ENCODE measurements at places on chromosomes 12 and 14. TPM values are rescaled to one million over a fixed set of nuclear protein-coding genes. Genes with fewer than 3 reads are reported as not detected.
A peak's percentile ranks its signal among the peaks of the same experiment; 100 is the strongest.

Gene KLHL33
- 1.5 TPM for total RNA-seq

Gene BDKRB1
- 2.2 TPM for total RNA-seq

Gene OTX2
- total RNA-seq = not detected

DNA sequence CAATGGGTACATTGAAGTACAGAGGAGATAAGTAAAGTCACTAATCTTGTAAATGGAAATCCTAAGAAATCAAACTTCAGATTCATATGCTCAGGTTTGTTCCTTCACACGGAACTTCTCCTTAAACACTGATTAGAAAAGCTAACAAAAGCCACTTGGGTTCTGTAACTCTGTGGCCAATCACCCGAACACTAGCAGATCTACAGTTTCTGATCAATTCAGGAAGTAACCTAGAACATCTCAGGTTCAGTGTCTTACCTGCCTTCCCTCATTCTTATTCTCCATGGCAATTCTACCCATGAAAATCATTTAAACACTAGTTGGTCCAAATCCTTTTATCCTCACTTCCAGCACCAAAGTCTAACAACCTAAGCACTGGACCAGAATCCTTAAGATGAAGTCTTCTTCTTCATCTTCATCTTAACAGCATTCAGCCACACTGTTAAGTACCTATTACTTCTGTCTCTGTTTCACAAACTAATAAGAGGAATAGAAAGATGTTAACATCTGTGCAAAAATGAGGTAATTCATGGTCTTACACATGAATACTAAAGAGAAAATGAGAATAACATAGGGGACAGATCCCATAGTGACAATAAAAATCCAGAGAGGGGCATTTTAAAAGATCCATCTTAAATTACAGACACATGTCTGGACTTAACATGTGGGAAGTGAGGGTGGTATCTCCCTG lies 184.5 kb downstream of the SSPN start:
- no peak overlapping the region for H3K27ac ChIP-seq
- peaks cover 10% of the 10 kb centered on the region for H3K36me3 ChIP-seq
- no peak for DNase-seq

DNA sequence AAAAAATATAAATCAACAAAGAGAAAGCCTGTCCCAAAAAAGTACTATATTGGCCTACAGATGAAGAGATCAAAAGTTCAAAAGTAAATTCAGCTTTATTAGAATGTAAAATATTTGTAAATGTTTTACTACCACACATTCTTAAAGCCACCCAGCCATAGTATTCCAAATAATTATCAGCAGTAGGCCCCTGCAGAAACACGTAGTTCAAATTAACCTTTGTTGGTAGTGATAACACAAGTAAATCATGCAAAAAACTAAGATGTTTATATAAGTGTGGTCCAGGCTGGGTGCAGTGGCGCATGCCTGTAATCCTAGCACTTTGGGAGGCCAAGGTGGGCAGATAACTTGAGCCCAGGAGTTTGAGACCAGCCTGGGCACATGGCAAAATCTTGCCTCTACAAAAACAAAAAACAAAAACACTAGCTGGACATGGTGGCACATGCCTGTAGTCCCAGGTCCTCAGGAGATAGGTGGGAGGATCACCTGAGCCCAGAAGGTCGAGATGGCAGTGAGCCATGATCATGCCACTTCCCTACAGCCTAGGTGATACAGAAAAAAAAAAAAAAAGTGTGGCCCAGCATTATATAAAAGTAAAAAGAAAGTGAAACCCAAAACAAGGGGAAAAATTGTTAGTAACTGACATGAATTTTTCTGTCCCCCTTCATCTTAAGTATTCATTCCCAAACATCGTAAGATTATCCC lies 17.9 kb downstream of the SPTLC2 start:
- H3K36me3 ChIP-seq = peaks cover 35% of the 10 kb centered on the region
- no peak for DNase-seq
- peak overlapping the region; percentile 25 for H3K27ac ChIP-seq
- H3K27me3 ChIP-seq = no peaks in the 10 kb centered on the region

DNA sequence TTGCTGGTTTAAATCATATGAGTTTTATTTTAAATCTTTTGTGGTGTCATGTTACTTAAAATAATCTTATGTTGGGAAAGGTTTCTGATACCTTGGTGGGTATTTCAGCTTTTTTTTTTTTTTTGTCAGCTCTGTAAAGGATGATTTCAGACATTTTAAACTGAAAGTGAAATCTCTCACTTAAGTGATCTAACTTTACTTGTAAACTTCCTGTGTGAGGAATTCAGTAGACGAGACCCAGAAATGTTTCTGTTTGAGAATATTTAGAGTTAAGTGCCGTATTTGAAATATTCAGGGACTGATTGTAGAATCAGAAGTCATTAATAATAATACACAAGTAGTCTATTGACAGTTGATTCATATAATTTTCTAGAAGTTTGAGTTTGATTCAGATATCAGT lies 37.8 kb downstream of the PROX2 start:
- no peak overlapping the region for H3K4me3 ChIP-seq
- H3K4me1 ChIP-seq = no peaks in the 10 kb centered on the region
- no peaks in the 10 kb centered on the region for H3K27me3 ChIP-seq
- H3K27ac ChIP-seq = peak overlapping the region; percentile 54

DNA sequence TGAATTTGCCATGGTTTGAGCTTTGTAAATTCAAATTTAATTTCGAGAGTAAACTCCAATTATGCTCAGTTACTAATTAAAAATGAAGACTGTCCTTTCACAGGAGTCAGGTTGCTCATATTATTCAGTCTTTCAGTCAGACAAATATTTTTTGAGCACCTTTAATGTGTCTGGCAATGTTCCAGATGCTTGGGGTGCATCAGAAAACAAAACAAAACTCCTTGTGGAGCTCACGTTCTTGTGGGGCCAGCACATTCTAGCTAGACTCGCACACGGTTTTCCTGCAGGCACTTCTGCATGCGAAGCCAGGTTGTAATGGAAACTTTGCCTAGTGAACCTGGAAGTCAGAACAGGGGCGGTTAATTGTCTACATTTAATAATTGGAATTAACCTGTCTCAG lies 64.0 kb upstream of the ATF1 start:
- no peaks in the 10 kb centered on the region for H3K27me3 ChIP-seq
- H3K4me1 ChIP-seq = no peaks in the 10 kb centered on the region
- DNase-seq = no peak
- no peak overlapping the region for H3K4me3 ChIP-seq

DNA sequence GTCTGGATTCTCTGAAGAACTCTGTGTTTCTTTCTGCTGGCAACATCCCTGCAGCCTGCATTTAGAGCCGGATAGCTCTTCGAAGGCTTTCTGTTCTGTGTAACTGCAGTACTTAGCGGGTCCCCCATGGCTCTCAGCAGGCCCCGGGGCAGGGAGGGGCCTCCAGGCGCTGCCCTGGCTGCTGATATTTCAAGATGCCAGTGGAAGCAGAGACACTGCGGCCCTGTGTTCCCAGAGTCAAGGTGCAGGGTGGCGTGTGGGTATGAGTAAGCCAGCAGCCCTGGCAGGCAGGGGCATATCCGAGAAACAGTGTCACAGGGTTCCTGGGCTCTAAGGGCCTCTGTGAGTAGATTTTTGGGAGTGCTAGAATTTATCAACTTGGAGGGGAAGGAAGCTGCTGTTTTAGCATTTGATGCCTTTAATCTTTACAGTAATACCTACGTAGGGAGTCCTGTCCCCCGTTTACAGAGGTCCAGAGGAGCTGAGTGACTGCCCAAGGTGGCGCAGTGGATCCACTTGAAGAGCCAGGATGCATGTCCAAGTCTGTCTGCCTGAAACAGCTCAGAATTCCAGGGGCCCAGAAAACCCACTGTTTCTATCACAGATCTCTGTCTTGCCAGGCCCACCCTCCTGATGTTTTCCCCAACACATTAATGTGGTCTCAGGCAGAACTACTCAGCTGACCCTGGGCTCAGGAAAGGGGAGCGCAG lies 16.2 kb downstream of the ESRRB start:
- H3K4me1 ChIP-seq = no peaks in the 10 kb centered on the region
- no peak overlapping the region for H3K4me3 ChIP-seq
- no peak for DNase-seq
- H3K27ac ChIP-seq = no peak overlapping the region
- peaks cover 3% of the 10 kb centered on the region for H3K27me3 ChIP-seq

DNA sequence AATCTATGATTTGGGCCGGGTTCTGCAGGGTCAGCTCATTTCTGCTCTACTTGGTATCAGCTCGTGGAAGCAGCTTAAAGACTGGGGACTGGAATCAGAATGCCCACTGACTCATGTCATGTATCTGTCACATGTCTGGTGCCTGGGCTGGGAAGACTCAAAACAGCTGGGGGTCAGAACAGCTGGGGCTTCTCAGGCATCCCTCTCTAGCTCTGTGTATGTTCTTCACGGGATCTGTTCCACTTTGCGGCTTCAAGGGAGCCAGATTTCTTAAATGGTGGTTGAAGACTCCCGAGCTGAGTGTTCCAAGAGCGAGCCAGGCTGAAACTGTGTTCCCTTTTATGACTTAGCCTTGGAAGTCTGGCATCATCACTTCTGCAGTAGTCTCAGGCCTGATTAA lies 11.9 kb downstream of the AEBP2 start:
- no peak for DNase-seq
- H3K27ac ChIP-seq = no peak overlapping the region
- no peaks in the 10 kb centered on the region for H3K27me3 ChIP-seq
- H3K4me1 ChIP-seq = peaks cover 12% of the 10 kb centered on the region
- no peaks in the 10 kb centered on the region for H3K36me3 ChIP-seq

GRCh38 chr14:42200957-42201356 lies 594.3 kb downstream of the LRFN5 start:
- no peaks in the 10 kb centered on the region for H3K27me3 ChIP-seq
- DNase-seq = no peak
- H3K36me3 ChIP-seq = no peaks in the 10 kb centered on the region
- no peak overlapping the region for H3K27ac ChIP-seq
- no peaks in the 10 kb centered on the region for H3K4me1 ChIP-seq
- no peak overlapping the region for H3K4me3 ChIP-seq

- H3K27me3 ChIP-seq = no peaks in the 10 kb centered on the region
- H3K4me3 ChIP-seq = peak overlapping the region; percentile 31
- no peaks in the 10 kb centered on the region for H3K4me1 ChIP-seq
- no peaks in the 10 kb centered on the region for H3K36me3 ChIP-seq
- H3K27ac ChIP-seq = peak overlapping the region; percentile 49
Observed at GRCh38 chr12:25436206-25437030, 116.7 kb downstream of the LMNTD1 start.

DNA sequence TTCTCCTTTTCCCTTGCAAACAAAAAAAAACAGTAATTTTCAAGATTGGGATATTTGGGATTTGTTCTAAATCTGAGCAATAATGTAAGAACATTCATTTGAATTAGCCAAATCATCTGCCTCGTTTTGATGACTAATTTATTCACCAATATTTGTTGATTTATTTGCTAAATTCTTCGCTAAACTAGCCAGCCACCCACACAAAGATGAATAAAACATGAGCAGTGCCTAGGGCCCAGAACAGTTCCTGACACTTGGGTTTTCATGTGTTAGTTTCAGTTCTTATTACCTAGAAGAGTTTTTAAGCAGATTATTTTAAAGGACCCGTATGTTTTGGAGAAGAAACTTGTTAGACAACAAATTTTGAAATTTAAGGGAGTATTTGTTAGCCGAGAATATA lies 1.4 kb downstream of the ETNK1 start:
- DNase-seq = no peak
- peak overlapping the region; percentile 92 for H3K4me3 ChIP-seq
- peak overlapping the region; percentile 100 for H3K27ac ChIP-seq
- H3K27me3 ChIP-seq = no peaks in the 10 kb centered on the region
- peaks cover 15% of the 10 kb centered on the region for H3K4me1 ChIP-seq

GRCh38 chr14:64569138-64569631 lies 19.4 kb downstream of the PPP1R36 start:
- peak; percentile 37 for DNase-seq

- no peak for DNase-seq
- H3K36me3 ChIP-seq = no peaks in the 10 kb centered on the region
- H3K4me3 ChIP-seq = no peak overlapping the region
- no peak overlapping the region for H3K27ac ChIP-seq
Observed at GRCh38 chr12:16766736-16767135, 160.8 kb upstream of the LMO3 start.

GRCh38 chr14:95408731-95409476 lies 89.2 kb upstream of the CLMN start:
- peaks cover 8% of the 10 kb centered on the region for H3K4me1 ChIP-seq
- no peaks in the 10 kb centered on the region for H3K36me3 ChIP-seq
- H3K27me3 ChIP-seq = no peaks in the 10 kb centered on the region
- peak overlapping the region; percentile 90 for H3K27ac ChIP-seq
- H3K4me3 ChIP-seq = no peak overlapping the region

DNA sequence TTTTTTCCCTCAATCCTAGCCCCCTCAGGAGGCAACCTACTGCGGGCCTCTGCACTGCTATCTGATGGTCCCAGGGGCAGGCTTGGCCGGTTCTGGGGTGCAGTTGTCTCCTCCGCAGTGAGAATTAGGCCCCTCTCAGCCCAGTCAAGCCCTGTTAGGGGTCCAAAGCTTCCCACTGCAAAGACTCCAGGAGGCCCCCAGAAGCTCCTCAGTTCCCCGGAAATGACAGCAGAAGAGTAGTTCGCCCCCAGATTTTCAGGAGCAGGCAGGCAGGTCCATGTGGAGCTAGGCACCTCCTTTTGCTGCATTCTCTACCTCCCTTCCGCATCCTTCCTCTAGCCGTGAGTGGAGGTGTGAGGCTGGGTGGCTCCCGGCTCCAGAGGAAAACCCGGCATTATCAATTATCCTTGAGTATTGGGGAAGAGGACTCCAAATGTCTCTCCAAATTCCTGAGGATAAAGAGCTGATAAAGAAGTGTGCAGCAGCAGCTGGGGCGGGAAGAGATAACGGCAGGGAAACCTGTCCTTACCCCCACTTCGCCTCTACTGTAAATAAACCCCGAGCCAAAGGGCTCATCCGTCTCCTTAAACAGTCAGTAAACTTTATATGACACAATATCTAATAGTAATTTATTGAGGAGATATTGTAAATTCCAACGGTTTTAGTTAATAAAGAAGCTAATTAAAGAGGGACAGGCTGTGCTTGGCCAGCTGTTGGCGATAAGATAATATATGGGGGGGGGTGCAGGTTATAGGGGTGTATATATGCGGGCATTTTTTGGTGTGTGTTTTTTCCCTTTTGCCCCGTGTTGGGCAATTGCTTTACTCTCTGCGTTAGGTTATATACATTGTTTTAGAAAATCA lies 641 bp upstream of the HOXC12 start:
- H3K27me3 ChIP-seq = peaks cover 99% of the 10 kb centered on the region
- no peak for DNase-seq
- H3K27ac ChIP-seq = no peak overlapping the region
- H3K4me1 ChIP-seq = no peaks in the 10 kb centered on the region
- no peak overlapping the region for H3K4me3 ChIP-seq

DNA sequence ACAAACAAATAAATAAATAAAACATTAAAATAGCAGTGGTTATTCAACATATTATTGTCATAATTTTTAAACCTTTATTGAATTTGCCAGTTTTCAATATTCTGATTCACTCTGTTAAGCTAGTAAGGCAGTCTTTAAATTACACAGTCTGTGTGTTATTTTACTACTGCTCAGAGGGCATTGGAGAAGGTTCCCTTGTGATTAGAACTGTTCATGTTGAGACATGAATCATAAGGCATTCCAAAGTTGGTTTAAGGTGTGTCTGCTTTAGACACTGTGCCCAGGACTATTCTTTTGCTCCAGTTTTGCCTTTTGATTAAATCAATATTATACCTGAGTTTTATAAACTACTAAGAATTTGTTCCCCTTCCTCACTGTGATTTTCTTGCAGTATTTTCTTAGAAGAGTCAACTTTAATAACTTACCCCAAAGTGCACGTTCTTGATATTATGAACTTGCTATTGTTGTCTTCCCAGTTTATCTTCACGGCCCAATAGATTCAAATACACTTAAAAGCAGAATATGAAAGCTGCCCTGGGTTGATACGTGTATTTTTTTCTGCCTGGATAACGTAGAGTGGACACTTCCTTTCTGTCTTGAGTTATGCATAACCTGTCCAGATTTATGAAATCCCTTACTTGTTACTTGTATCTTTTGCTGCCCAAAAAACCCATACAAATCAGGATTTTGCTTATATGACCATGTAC lies 105.3 kb upstream of the BCAT1 start:
- no peaks in the 10 kb centered on the region for H3K4me1 ChIP-seq
- no peaks in the 10 kb centered on the region for H3K36me3 ChIP-seq
- no peak for DNase-seq
